ENCODE measurements at places on chromosomes 4 and X. TPM values are rescaled to one million over a fixed set of nuclear protein-coding genes. Genes with fewer than 3 reads are reported as not detected.

DNA sequence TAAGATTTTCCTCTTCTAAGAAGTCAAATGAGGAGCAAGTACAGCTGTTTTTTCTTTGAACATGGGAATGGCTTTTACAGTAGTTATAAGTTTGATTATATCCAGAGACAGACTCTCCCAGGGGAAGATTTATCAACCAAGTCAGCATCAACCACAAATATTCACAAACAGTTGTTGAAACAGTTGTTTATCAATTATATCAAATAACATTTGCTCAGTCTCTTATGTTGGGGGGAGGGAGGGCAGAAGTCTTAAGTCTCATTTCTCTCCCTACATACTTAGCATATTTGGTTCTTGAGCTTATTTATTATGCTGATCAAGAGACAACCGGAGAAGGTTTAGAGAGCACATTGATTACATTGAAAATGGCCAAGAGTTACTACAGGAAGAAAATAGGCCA, 110.1 kb downstream of the FBXO8 start:
- peak; percentile 72 for DNase-seq

DNA sequence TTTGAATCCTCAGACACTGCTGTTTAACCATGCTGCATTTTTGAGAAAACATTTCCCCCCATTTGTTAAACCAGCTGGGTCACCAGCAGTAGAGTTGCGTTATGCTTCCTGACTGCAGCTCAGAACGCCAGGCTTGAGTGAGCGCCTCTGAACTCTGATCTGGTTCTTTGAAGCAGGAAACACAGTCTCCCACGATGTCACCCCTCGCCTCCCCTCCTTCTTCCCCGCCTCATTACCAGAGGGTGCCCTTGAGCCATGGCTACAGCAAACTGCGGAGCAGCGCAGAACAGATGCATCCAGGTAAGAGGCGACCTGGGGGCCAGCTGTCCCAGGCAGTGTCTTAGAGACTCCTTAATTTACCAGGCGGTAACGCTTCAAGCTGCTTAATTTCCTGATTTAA, 78.4 kb downstream of the REPS2 start:
- DNase-seq = no peak

- DNase-seq = no peak
Measured at GRCh38 chr4:68272380-68272779, 26.9 kb upstream of the TMPRSS11B start.

- no peak for DNase-seq
Measured at GRCh38 chrX:11257711-11258110, 35.5 kb upstream of the AMELX start.

GRCh38 chrX:77446029-77446585, 1.1 kb upstream of the FGF16 start:
- DNase-seq = no peak

- DNase-seq = no peak
Measured at GRCh38 chr4:124173912-124174311, 538.6 kb downstream of the ANKRD50 start.

- DNase-seq = no peak
Measured at GRCh38 chr4:156419080-156419685, 465.5 kb upstream of the CTSO start.

DNA sequence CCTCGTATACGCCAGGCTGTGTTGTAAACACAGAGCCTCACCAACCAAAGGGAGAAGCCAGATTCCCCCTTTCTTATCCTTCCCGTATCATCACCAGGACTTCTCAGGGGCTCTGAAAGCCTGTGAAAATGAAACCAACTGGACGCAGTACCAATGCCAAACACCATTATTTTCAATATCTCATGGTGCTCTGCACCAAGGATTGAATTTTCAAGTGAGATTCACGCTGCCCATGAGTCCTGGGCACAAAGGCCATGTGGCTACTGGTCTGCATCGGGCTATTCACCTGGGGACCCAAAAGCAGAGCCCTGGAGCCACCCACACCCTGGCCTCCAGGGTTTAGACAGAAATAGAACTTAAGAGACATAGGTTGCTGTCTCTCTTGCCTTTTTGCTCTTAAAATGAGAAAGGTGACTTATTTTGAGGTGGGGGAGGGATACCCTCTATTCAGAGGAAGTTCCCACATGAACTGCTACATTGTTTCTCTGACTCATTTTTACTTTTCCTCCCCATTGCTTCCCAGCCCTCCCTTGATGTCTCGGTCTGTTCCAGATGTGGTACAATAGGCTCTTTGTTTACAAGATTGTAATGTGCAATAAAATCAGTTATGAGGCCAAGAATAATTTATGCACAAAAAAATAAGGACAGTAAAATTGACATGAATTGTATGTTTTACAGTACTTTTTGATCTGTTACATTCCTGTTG, 55.4 kb downstream of the MAML3 start:
- no peak for DNase-seq

DNA sequence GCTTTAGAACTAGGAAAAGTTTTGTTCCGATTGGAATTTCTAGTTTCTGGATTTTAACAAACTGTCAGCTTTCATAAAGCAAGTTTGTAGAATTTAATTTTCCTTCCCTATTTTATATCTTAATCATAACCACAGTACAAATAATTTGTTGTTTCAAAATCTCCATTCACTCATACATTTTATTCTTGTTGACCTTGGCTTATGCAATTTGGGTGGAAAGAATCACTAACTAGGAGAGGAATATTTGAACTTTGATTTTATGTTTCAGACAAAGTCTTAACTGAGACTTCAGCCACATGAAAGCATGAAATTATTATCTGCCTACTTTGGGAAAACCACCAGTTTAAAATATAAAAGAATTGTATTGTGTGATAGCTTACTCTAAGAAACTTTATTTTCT, 427.9 kb downstream of the SPRY1 start:
- peak; percentile 20 for DNase-seq

DNA sequence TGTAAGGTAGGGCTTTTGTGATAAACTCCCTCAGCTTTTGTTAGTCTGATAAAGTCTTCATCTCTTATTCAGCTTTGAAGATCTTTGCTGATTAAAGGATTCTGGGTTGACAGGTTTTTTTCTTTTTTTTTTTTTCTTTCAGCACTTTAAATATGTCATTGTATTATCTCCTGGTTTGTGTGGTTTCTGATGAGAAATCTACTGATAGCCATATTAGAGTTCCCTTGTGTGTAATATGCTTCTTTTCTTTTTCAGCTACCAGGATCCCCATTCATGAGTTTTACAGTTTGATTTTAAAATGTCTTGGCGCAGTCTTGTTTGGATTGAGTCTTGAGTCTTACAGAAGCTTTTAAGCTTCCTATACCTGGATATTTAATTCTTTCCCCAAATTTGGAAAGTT, 504.5 kb downstream of the TLL1 start:
- DNase-seq = no peak

- DNase-seq = no peak
Measured at GRCh38 chr4:26731351-26732035, 129.1 kb upstream of the STIM2 start.

GRCh38 chrX:124344246-124344645, 2.1 kb upstream of the SH2D1A start:
- DNase-seq = no peak

DNA sequence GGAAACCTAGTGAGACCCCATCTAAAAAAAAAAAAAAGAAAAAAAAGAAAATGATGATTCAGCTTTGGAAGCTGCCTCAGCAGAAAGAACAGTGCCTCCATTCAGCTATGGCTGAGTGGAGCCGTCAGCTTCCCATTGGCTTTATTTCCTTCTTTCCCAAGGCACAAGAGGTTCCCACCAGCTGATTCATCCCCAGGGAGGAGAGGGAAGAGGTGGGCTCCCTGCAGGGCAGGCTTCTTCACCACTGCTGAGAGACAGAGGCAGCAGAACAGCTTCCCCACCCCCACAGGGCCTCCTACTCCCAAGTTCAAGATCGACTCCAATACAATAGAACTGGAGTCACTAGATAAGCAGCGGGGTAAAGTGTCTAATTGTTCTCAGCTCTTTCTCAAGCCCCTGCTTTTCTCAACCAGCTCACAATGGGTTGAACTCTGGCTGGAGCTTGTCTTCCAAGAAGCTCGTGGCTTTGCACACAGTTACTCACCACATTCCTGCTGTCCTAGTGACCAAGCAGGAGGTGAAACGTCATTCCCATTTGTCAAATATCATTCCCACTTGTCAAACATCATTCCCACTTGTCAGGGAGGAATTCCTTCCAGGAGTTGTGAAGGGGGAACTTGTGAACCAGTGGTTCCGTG, 47.8 kb downstream of the FHDC1 start:
- DNase-seq = no peak

DNA sequence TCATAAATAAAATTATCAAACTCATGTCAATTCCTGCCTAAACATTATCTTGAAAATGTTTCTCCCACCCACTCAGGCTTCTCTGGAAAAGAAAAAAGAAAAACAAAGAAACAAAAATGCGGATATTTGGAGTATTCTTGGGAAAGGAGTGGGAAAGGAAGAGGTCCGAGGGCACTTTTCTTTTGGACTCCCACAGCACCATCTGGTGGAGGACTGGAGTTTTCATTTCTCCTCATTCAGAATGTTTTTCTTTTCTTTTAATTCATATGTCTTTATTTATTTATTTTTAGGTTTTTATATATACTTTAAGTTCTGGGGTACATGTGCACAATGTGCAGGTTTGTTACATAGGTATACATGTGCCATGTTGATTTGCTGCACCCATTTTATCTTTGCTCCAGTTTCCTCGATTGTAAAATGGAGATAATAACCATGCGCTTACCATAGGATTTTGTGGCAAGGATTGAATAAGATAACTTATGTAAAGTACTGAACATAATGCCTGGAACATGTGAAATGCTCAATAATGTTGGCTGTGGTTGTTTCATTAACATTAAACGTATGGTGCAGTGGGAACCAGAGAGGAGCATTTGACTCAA, 8.0 kb upstream of the KCNE5 start:
- DNase-seq = peak; percentile 20

- DNase-seq = no peak
Measured at GRCh38 chrX:129025376-129025775, 497.9 kb downstream of the SMARCA1 start.

DNA sequence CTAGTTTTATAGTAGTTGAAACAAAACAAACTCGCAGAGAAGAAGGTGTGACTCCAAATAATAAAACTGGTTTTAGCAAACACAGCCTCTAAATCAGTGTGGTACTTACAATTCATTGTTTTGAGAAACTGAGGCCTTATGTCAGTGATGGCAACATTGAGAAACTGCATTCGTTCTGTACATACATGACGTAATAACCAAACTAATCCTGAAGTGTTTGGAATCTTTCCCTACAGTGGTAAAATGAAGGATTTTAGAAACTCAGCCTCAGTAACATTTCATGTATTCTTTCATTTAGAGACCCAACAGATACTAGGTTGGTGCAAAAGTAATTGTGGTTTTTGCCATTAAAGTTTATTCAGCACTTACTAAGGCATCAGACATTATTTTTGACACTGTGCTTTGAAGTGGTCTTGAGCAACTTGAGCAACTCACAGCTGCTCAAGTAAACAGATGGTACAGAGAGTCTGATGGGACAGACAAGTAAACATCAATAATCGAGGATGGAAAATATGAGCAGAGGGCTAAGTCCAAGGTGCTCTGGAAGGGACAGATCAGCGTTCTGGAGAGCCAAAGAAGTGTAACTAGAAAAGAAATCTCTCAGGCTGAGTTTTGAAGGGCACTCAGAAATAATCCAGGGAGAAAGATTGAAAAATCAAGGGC, 390.8 kb upstream of the BOD1L1 start:
- no peak for DNase-seq

GRCh38 chr4:41146716-41147506, 67.4 kb downstream of the APBB2 start:
- no peak for DNase-seq

GRCh38 chrX:71998836-71999509, 88.3 kb downstream of the NHSL2 start:
- no peak for DNase-seq

DNA sequence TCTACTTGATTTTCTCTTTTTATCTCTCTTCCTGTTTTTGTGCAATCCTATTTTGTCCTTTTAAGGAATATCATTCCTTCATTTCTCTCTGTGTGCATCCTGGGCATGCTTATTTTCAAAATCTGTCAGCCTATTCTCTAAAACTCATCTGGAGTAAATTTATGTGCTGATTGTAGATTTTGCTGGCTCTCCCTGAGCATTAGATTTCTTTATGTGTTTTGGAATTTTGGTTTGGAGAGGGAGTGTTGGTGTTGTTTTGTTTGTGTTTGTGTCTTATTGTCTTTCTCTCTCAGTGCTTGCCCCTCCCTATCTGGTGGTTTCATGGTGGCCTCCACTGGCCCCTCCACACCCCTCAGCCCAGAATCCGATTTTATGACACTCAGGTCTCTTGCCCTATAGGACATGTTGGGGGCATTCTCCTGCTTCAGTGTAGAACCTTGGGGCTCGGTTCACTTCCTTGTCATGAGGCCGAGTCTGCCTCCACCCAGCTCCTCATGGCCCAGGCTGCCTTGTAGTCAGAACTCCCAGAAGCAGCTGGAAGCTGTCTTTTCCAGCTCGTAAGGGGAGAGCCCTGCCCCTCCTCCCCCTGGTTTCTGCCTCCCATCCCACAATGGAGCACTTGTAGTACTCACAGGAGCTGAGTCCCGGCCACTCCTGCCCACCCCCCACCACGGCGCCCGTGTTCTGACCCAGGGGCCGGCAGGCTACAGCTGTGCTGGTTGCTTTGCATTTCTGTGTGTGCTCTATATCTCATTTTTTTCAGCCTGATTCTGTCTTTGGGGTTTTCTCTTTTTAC, 24.5 kb upstream of the PJA1 start:
- DNase-seq = peak; percentile 76

DNA sequence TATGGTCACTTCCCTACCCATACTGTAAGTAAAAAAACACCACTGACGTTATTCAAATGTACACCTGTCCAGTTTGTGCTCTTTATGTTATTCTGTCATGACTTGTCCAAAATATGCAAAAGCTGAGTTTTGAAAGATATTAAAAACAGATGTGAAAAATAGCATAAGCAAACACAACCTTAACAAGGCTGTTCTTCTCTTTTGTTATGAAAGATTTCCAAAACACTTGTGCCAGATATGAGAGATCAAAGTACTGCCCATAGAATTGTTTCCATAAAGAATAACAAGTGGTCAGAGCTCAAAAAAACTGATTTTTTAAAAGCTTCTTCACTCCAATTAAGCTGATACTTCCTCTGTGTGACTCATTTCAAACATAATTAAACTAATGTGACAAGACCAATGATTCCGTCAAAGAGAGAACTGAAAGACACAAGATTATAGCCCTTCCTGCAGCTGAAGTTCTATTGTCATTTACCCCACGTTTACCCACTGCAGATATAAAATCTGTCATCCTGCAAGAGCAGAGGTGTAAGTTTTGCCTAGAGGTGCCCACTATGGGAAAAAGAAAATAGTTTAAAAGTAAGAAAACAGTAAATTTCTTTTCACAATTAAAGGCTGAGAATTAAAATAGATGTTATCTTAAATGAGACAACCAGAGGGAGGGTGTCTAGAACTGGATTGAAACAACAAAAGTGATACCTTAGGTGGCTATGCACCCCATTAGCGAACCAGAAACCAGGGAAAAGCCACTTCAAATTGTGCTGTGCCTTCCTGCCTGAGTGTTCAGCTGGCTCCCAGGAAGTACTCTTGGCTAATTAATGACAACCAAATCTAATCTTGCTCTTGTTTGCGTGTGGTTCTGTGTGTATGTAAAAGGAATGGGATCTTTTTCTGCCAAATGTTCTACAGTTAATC, 30.1 kb downstream of the RASSF6 start:
- DNase-seq = no peak

Gene ADGRG4
- total RNA-seq = 0.72 TPM

Gene HTT-AS
- not detected for total RNA-seq

Gene ADGRL3
- total RNA-seq = 101 TPM

Gene PAGE4
- total RNA-seq = 2.6 TPM

Gene PPEF2
- 6.3 TPM for total RNA-seq

Gene UCP1
- total RNA-seq = 1.2 TPM
